ENCODE measurements at places on chromosomes 12 and 14.

GRCh38 chr14:42174357-42174756 lies 567.7 kb downstream of the LRFN5 start:
- DNase-seq: no peak

- no peak for DNase-seq
Observed at GRCh38 chr12:105253866-105254513, 18.0 kb upstream of the APPL2 start.

DNA sequence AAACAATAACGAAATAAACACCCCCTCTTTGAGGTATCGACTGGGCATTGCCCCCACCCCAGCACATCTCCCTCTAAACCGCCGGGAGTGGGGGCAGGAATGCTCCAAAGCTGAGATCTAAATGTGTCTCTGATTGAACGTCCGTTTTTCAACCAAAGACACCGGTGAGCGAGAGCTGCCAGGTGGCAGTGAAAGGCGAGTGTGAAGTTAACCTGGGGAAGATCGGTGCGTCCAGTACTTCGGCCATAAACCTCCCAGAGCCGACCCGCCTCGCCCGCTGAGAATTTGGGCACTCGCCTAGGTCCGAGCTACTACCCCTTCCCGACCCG lies 625 bp downstream of the ANGEL1 start:
- no peak for DNase-seq

GRCh38 chr12:113021500-113021899 lies 35.0 kb upstream of the DTX1 start:
- no peak for DNase-seq

DNA sequence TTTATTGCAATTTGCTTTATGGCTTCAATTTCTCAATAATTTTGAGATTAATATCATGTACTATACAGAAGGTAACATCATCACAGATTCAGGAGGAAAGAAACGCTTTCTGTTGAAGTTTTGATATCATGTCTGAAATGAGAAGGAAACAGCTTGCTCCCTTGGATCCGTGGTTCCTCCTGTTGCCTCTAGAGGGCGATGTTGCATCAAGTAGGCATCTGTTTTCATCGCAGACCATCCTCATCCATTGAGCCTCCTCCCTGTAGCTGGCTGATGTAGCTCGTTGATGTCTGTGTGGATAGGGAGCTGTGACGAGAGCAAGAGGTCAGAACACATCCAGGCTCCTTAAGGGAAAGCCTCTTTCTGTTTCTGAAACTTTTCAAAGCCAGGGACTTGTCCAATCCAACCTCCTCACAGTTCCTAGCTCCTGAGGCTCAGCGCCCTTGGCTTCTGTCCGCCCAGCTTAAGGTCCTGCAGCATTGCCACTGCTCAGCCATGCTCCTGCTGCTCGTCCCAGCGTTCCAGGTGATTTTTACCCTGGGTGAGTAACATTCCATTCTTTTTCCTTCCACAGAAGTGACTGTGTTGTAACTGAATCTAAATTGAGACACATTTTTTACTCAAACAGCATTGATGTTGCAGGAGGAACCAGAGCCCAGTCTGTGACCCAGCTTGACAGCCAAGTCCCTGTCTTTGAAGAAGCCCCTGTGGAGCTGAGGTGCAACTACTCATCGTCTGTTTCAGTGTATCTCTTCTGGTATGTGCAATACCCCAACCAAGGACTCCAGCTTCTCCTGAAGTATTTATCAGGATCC lies 304.8 kb upstream of the OR4E1 start:
- no peak for DNase-seq

DNA sequence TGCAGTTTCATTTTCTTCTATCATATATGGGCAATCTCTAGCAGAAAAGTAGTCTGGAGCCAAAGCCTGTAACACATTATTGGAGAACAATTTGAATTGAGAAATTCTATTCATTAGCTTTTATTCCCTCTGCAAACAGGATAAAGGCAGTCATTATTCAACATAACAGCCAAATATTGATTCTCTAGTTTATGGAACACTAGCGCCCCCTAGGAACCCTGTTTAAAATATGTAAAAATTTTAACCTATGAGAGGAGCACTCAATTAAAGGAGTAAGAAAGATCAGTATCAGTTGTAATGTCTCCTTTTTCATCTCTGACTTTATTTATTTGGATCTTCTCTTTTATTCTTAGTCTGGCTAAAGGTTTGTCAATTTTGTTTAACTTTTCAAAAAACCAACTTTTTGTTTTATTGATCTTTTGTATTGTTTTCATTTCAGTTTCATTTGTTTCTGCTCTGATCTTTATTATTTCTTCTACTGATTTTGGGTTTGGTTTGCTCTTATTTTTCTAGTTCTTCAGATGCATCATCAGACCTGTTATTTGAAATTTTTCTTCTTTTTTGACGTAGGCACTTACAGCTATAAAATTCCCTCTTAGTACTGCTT lies 4.8 kb upstream of the LMNTD1 start:
- no peak for DNase-seq

DNA sequence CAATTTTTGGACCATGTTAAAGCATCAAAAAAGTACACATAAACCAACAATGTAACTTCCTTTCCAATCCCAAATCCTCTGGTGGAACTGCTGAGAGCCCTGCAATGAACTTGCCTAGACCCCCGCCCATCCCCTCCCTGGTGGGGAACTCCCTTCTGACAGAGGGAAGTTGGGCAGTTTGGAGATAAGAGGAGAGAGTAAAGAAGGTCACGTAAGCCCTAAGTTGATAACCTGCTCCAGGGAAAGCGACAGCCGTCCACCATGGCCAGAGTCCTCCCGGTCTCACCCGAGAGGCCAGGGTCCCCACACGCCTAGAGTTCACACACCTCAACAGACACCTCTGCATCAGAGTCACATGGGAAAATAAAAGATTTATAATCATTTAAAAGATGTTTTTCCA lies 138.7 kb downstream of the EGLN3 start:
- DNase-seq: no peak

- DNase-seq: no peak
Observed at GRCh38 chr12:6765634-6766581, at the start of gene PTMS. Gene PTMS, plus strand, starts transcription at chr12:6766363. Its CDS starts 343 bp downstream, at chr12:6766706.

All from activated CD8-positive, alpha-beta memory T cell treated with anti-CD3 and anti-CD28 coated beads for 1 hour (primary cell).